ENCODE measurements at places on chromosomes 6 and 20. TPM values are rescaled to one million over a fixed set of nuclear protein-coding genes. Genes with fewer than 3 reads are reported as not detected.

DNA sequence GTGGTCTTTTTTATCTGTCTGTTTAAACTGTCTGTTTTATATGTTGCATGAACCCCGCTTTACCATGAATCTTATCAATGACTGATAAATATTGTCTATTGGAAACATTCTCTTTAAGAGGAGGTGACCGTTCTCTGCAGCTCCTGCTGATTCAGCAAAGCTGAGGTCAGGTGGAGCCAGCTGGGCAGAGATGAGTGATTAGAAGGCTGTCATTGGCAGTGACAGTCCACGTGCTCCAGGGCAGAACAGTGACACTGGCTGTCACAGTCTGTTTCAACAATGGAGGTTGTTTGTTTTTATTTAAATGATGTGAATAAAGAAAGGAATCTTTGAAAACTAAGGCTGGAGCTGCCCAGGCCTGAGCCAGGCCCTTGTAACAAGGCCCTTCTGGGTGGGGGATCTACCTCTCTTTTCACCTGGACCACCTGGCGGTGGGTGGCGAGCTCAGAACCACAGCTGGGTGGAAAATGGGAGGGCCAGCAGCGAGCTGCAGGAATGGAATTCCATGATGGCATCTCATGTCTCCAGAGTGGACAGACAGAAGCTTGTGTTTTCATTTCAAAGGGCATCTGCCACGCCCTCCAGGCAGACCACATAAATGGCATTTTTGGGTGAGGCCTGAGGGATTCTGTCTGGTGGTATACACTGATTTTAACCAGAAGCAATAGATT lies 12.6 kb downstream of the SYNJ2 start:
- no peak for DNase-seq
- H3K4me1 ChIP-seq = peaks cover 42% of the 10 kb centered on the region
- no peak overlapping the region for H3K4me3 ChIP-seq
- H3K27ac ChIP-seq = no peak overlapping the region
- no peaks in the 10 kb centered on the region for H3K27me3 ChIP-seq

DNA sequence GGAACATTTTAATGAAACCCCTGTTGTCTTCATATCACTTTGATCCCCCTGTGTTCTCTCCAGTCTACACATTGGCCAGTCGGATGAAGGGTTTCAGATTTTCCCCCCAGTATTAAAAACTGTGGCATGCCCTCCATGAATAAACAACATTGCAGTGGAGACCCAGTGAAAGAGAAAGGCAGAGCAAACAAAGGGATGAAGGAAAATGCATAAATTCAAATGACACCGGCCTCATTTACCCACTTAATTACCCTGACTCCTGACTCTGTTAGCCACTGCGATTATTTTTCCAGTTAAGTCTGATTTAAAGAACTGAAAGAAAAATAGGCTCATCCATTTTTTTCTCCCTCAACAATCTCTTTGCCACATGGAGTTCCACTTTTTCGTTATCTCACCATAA lies 569.2 kb downstream of the TFAP2B start:
- H3K27me3 ChIP-seq = no peaks in the 10 kb centered on the region
- H3K4me1 ChIP-seq = no peaks in the 10 kb centered on the region
- no peak for DNase-seq

- H3K4me1 ChIP-seq = peaks cover 54% of the 10 kb centered on the region
- H3K36me3 ChIP-seq = peaks cover 3% of the 10 kb centered on the region
- peak overlapping the region; percentile 94 for H3K4me3 ChIP-seq
- no peak for DNase-seq
- peak overlapping the region; percentile 98 for H3K27ac ChIP-seq
- no peaks in the 10 kb centered on the region for H3K27me3 ChIP-seq
Measured at GRCh38 chr6:49464691-49465090, 1.5 kb downstream of the CENPQ start.

DNA sequence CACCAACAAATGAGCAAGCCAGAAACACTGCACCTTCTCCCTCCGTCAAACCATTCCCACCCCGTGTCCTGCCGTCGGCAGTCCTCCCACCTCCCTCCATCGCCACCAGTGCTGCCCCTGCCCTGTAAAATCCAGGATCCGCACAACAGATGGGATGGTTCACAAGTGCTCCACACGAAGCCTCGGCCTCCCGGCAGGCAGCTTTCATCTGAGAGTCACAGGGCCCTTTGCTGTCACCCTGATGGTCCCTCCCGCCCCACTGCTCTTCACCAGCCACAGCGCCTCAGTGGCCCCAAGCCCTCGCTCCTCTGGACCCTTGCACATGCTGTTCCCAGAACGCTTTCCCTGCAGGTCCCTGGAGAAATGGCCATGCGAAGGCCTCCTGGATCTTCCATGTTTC lies 12.1 kb downstream of the SLC4A11 start:
- H3K4me3 ChIP-seq = no peak overlapping the region
- H3K4me1 ChIP-seq = peaks cover 20% of the 10 kb centered on the region
- H3K27me3 ChIP-seq = no peaks in the 10 kb centered on the region
- H3K27ac ChIP-seq = no peak overlapping the region
- DNase-seq = no peak
- H3K36me3 ChIP-seq = peaks cover 9% of the 10 kb centered on the region

DNA sequence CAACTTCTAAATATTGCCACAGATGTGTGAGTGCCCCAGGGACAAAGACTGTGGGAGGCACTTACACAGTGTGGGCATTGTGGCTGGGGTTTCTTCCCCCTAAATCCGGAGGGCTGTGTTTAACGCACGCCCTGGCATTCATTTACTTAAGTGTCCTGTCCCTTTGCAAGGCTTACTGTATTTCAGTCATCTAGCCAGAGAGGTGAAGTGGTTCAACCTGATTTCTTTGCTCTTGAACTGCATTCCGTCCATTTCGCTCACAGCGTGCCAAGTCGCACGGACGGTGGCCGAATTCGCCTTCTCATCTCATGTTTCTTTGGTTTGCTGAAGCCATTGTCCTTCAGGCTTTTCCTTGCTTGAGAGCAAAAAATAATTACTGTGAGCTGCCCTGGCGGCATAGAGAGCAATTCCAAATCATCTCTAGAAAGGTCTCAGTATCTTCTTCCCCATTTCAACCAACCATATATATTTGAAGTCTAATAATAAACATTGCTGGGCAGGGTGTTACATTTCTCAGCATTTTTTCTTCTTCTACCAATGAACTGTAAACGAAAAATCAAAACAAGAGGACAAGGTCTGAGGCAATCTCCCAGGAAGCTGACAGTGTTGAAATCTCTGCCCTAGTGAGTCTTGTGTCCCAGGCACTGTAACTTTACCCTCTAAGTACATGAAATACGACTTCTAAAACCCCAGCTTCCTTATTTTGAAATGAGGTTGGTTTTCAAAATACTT lies 16.9 kb downstream of the SYTL3 start:
- H3K27me3 ChIP-seq = no peaks in the 10 kb centered on the region
- no peak overlapping the region for H3K27ac ChIP-seq
- peaks cover 15% of the 10 kb centered on the region for H3K4me1 ChIP-seq
- DNase-seq = no peak
- H3K36me3 ChIP-seq = peaks cover 54% of the 10 kb centered on the region
- H3K4me3 ChIP-seq = no peak overlapping the region

DNA sequence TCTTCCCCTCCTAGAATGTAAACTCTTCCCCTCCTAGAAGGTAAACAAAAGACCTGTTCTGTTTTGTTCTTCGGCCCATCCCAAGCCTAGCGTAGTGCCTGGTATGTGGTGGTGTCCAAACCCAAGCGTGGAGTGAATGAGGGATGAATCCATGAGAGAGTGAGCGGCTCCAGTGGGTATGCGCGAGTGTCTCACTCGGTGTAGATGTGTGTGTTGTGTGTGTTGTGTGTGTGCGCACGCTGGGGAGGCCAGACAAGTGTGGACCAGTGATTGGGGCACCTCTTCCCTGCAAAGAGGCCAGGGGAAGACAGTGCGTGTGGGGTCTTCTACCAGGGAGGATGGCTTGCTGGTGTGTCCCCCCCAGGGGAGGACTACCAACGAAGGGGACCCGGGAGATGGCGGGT lies 392 bp upstream of the SLC2A10 start:
- no peaks in the 10 kb centered on the region for H3K36me3 ChIP-seq
- H3K4me3 ChIP-seq = no peak overlapping the region
- DNase-seq = no peak
- H3K27ac ChIP-seq = no peak overlapping the region
- H3K4me1 ChIP-seq = peaks cover 6% of the 10 kb centered on the region
- H3K27me3 ChIP-seq = peaks cover 51% of the 10 kb centered on the region

GRCh38 chr6:25371037-25371347 lies 91.8 kb downstream of the CARMIL1 start:
- peaks cover 14% of the 10 kb centered on the region for H3K36me3 ChIP-seq
- no peaks in the 10 kb centered on the region for H3K27me3 ChIP-seq
- H3K4me3 ChIP-seq = no peak overlapping the region
- no peak for DNase-seq
- peaks cover 58% of the 10 kb centered on the region for H3K4me1 ChIP-seq

- peak overlapping the region; percentile 96 for H3K27ac ChIP-seq
- peak overlapping the region; percentile 59 for H3K4me3 ChIP-seq
- peak; percentile 85 for DNase-seq
Measured at GRCh38 chr20:32966881-32967781, 37.1 kb downstream of the SUN5 start.

- H3K4me1 ChIP-seq = peaks cover 18% of the 10 kb centered on the region
- no peaks in the 10 kb centered on the region for H3K27me3 ChIP-seq
- no peak overlapping the region for H3K4me3 ChIP-seq
- H3K36me3 ChIP-seq = no peaks in the 10 kb centered on the region
Measured at GRCh38 chr6:104682722-104683643, 176.7 kb downstream of the HACE1 start.

- no peak overlapping the region for H3K27ac ChIP-seq
- no peaks in the 10 kb centered on the region for H3K4me1 ChIP-seq
- no peak for DNase-seq
Measured at GRCh38 chr6:53154794-53155193, 6.2 kb upstream of the GCM1 start.

GRCh38 chr6:143699430-143699825 lies 21.7 kb downstream of the PHACTR2 start:
- no peak overlapping the region for H3K27ac ChIP-seq

DNA sequence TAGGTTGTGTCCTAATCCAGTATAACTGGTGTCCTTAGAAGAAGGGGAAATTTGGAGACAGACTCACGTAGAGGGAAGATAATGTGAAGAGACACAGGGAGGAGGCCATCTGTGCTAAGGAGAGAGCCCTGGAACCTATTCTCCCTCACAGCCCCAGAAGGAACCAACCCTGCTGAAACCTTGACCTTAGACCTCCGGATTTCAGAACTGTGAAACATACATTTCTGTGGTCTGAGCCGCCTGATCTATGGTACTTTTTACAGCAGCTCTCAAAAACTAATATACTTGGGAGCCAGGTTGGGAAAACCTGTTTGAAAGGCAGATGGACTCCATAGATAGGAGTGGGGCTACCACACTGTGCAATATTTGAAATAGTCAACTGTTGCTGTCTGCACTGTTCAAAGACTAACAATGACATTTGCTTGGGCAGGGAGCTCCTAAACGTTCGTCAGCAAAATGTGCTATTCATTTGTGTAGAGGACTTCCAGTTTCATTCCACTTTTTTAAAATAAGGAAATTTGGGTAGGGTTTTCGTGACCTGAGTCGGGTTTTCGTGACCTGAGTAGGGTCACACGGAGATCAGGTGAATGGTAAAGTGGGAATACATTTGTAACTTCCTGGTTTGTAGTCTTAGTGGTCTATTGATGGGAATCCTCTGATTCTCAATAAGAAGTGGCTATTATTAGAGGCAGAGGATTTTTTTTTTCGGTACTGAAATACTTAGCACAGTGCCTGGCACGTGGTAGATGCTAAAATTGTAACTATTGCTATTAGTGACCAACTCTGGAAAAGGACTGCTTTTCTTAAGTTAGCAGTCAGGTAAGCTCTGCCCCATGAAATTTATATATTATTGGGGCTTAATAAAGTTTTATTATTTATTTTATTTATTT lies 11.4 kb downstream of the TAGAP start:
- peaks cover 16% of the 10 kb centered on the region for H3K4me1 ChIP-seq
- H3K36me3 ChIP-seq = peaks cover 37% of the 10 kb centered on the region
- H3K27me3 ChIP-seq = no peaks in the 10 kb centered on the region
- no peak overlapping the region for H3K27ac ChIP-seq

- no peaks in the 10 kb centered on the region for H3K4me1 ChIP-seq
- DNase-seq = no peak
- H3K36me3 ChIP-seq = no peaks in the 10 kb centered on the region
- no peak overlapping the region for H3K27ac ChIP-seq
- H3K27me3 ChIP-seq = no peaks in the 10 kb centered on the region
- H3K4me3 ChIP-seq = no peak overlapping the region
Measured at GRCh38 chr6:113570641-113571040, 286.5 kb upstream of the MARCKS start.

DNA sequence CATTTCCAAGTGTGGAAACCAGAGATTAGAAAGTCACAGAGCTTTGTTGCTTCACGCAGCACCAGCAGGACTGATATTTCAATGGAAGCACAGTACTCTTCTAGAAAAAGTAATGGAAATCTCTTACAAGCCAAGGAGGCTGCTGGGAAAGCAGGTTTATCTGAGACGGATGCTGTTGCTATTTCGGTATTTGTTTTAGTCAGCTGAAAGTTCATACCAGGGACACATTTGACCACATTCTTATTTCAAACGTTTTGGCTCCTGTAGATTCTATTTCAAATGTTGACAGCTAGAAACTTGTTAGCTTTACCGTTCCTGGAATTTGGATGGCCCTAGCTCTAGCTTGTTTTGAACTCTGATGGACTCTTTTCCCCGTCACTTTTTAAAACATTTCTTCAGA lies 3.7 kb upstream of the TMEM242 start:
- H3K4me3 ChIP-seq = no peak overlapping the region
- H3K27ac ChIP-seq = no peak overlapping the region
- peaks cover 54% of the 10 kb centered on the region for H3K27me3 ChIP-seq
- H3K36me3 ChIP-seq = no peaks in the 10 kb centered on the region
- peaks cover 25% of the 10 kb centered on the region for H3K4me1 ChIP-seq

GRCh38 chr6:149846321-149846720 lies 17.8 kb downstream of the LRP11 start:
- no peak overlapping the region for H3K4me3 ChIP-seq
- H3K36me3 ChIP-seq = no peaks in the 10 kb centered on the region
- no peak for DNase-seq
- H3K27ac ChIP-seq = no peak overlapping the region
- peaks cover 6% of the 10 kb centered on the region for H3K27me3 ChIP-seq
- peaks cover 7% of the 10 kb centered on the region for H3K4me1 ChIP-seq

GRCh38 chr6:169277619-169278018 lies 24.0 kb upstream of the THBS2 start:
- H3K36me3 ChIP-seq = no peaks in the 10 kb centered on the region
- no peaks in the 10 kb centered on the region for H3K27me3 ChIP-seq
- H3K27ac ChIP-seq = no peak overlapping the region
- no peak for DNase-seq
- H3K4me1 ChIP-seq = no peaks in the 10 kb centered on the region
- no peak overlapping the region for H3K4me3 ChIP-seq

GRCh38 chr6:42443312-42444060 lies 8.2 kb downstream of the TRERF1 start:
- peak overlapping the region; percentile 65 for H3K27ac ChIP-seq
- no peaks in the 10 kb centered on the region for H3K27me3 ChIP-seq
- peaks cover 35% of the 10 kb centered on the region for H3K36me3 ChIP-seq

Gene AGER
- total RNA-seq = 45.4 TPM

Gene ARID1B
- total RNA-seq = 76.8 TPM

Gene BCAS1
- total RNA-seq = not detected

Gene TMC2
- total RNA-seq = not detected

Gene SLCO4A1
- total RNA-seq = 54.2 TPM

Gene SLC35D3
- not detected for total RNA-seq

Gene LY6G6C
- not detected for total RNA-seq

Gene TGM2
- 0.07 TPM for total RNA-seq

Gene SIGLEC1
- total RNA-seq = not detected

Gene CCDC170
- total RNA-seq = not detected

Data from activated CD4-positive, alpha-beta T cell treated with anti-CD3 and anti-CD28 coated beads, Interleukin-2, amount 10 ng/mL, durations not matched to agents 7 days and 5 days (primary cell).